ENCODE measurements at places on chromosomes 2 and 18.

GRCh38 chr2:213010106-213010779 is 141.2 kb downstream of the IKZF2 start:
- DNase-seq = no peak

- DNase-seq = no peak
These were observed 55.9 kb downstream of the ICOS start for GRCh38 chr2:203992509-203992908.

- no peak for DNase-seq
These were observed 6.0 kb downstream of the CTIF start for GRCh38 chr18:48544661-48545415.

DNA sequence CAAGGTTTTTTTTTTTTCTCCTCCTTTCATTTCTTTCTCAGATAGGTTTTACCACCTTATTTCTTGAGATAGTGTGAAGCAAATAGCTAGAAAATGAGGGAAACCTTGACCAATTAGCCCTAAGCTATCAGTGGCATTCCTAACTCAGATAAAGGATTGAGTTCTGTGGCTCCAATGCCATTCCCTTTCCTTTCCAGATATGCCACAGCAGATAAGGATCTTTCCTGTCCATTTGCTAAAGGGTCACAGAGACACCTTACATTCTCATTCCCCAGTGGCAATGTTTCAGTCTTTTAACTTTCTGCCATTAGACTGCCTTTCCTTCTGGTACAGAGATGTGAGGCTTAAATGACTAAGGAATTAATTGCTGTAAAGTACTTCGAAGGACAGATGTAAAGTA is 81.7 kb downstream of the MGAT5 start:
- DNase-seq = no peak

GRCh38 chr2:239732666-239733010 is 292.5 kb downstream of the NDUFA10 start:
- DNase-seq = no peak

DNA sequence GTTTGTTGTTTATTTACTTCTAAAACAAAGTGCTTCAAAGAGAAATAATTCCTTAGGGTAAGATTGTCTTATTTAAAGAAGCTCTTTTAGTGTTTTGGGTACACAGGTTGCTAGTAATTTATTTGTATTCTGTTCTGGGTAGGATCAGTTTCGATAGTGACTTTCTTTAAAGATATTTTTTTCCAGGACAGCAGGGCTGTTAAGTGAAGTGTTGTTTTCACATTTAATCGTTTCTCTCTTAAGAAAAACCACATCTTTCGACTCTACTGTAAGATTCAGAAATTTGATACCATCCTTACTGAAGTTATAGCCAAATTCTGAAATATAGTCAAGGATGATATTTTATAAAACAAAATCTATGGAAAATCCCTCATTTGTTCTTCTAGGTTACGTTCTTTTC is 17.8 kb downstream of the TNFRSF11A start:
- DNase-seq = no peak

DNA sequence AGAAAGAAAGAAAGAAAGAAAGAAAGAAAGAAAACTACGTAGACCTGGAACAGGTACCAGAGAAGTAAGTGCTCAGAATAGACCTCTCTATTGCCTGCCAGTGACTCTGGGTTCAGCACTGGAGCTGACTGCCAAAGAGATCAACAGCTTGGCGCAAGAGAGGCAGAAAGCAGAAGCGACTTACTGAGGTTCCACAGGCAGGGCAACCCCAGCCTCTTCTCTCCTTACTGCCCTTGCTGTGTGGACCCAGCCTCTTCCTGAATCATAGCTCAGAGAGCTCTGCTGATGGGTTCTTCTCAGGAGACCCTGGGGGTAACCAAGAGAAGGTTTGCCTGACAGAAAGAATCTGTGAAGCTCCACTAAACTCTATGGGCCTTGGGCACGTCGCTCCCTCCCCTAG is 7.1 kb downstream of the CAPN13 start:
- DNase-seq = no peak

DNA sequence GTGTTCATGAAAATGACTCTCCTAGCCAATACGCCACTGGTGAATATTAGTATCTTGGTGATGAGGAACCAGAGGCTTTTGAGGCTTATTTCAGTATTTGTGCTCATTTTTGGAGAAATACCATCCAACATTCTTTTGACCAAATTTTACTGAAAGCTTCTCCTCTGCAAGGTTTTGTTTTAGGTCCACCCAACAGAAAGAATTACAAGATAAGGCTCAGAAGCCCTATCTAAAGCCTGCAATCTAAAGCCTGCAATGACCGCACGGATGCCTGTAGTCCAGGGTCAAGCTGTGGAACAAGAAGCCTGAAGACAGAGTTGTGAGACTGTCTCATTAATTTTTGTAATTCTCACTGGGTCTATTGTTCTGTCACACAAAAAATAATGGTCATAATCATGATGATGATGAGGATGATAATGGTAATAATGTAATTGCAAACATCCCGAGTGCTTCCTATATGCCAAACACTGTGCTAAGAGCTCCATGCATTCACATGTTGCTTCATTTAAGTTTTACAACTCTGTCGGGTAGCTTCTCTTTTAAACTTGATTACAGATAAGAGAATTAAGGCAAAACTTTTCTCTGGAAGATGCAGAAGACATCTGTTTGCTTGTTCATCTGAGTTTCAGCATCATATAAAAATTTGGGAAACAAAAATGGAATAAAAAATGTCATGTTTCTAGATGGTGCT is 33.2 kb upstream of the NCOA1 start:
- DNase-seq = no peak

DNA sequence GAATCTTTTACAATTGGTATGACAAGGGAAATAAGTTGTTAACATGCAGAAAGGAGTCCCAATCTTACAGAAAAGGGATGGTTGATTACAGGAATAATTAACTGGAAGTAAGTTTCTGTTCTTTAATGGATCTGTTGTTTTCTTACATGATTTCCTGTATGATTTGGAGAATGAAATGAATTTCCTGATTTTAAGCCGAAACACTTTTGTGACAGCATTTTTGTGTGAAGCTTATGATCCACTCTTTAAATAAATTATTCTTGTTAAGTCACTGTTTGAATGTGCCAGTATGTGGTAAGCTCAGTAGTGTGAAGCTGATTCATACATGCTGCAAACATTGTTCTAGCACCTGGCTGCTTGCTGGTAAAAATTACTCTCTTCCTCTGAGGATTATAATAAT is 516.2 kb downstream of the DCDC2C start:
- no peak for DNase-seq

GRCh38 chr2:114008720-114009119 is 118.8 kb downstream of the ACTR3 start:
- no peak for DNase-seq

DNA sequence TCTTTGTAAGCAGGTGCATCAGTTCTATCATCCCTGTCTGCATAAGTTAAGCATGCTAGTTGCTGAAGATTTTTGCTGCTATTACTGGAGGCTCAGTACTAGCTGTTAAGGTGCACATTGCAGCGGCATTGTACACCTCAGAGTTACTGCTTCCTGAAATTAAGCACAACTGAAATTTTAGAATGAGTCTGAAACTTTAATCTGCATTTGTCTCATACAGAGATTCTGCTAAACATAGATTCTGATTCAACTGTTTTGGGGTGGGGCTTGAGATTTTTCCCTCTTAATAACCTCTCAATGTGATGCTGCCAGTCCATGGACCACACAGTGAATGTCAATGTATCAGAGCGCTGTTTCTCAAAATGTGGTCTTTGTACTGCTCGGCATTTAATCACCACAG is 585.7 kb upstream of the GCFC2 start:
- no peak for DNase-seq

GRCh38 chr18:3593381-3593903 is 143.5 kb downstream of the TGIF1 start:
- DNase-seq = no peak

GRCh38 chr2:201656102-201656501 is 12.8 kb upstream of the TMEM237 start:
- DNase-seq = no peak

- DNase-seq = no peak
These were observed 163.5 kb downstream of the GLI2 start for GRCh38 chr2:120898961-120899750.
